T-helper 9 cell (primary cell): ENCODE measurements at places on chromosomes 1 and 21.

- DNase-seq = no peak
Observed at GRCh38 chr21:27475363-27475955, 508.6 kb upstream of the ADAMTS5 start.

GRCh38 chr1:218931324-218931723 lies 242.4 kb upstream of the LYPLAL1 start:
- DNase-seq = no peak

- DNase-seq = no peak
Observed at GRCh38 chr1:2132222-2133038, 62.1 kb downstream of the FAAP20 start.

GRCh38 chr1:203038217-203038741 lies 12.0 kb downstream of the PPFIA4 start:
- DNase-seq = no peak

DNA sequence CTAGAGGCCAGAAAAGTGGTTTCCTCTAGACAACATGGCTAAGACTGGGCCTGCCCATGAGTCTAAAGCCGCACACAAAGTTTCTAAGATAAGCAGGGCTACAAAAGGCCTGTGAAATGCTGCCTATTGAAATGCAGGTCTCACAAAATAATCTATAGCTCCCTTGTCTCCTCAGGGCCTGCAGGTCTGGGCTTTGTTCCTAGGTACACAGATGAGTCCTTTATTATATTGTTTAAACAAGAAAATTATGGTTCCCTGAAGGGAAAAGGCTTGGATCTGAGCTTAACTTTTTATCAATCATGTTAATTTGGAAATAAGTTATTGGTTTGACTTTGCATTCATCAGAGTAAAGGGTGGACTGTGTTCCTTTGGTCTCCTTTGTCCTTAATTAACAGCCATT lies 413.4 kb upstream of the BEND5 start:
- DNase-seq = no peak

DNA sequence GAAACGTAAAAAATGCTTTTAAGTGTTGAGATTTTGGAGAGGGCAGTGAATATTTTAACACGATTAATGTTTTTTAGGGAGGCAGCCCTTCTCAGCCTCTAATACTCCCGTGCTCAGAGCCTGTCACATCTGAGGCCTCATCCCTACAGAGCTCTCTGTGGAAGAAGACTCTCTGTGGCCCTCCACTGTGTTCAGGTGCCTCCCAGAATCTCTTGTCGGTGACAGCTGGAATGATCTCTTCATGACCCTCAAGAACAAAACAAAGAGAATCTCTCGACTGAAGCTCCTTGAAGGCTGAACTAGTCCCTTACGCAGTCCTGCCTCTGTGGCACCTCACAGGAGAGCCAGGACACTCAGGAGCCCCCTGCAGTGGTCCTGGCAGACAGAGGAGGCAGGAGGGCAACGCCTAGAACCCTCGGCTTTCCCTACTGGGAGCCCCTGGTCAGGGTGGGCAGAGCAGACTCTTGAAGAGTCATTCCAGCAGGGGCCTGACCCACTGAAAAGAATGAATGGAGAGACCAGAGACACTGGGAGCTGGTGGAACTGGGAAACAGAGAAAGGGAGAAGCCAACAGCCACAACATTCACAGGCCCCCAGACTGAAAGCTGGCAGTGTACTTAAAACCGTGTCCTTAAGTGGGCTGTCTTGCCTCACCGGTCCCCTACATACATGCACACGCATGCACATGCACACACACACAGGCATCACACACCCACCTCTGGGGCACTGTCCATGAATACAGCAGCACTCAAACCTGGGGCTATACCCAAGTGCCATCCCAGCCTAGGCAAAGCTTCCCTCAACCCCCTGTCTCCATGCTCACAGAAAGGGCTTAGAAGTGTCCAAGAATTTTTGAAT lies 67.5 kb upstream of the ANGPTL1 start:
- DNase-seq = no peak

GRCh38 chr1:172411791-172412338 lies 8.6 kb upstream of the C1orf105 start:
- no peak for DNase-seq

- DNase-seq = no peak
Observed at GRCh38 chr1:181080556-181080955, 7.9 kb upstream of the IER5 start.

DNA sequence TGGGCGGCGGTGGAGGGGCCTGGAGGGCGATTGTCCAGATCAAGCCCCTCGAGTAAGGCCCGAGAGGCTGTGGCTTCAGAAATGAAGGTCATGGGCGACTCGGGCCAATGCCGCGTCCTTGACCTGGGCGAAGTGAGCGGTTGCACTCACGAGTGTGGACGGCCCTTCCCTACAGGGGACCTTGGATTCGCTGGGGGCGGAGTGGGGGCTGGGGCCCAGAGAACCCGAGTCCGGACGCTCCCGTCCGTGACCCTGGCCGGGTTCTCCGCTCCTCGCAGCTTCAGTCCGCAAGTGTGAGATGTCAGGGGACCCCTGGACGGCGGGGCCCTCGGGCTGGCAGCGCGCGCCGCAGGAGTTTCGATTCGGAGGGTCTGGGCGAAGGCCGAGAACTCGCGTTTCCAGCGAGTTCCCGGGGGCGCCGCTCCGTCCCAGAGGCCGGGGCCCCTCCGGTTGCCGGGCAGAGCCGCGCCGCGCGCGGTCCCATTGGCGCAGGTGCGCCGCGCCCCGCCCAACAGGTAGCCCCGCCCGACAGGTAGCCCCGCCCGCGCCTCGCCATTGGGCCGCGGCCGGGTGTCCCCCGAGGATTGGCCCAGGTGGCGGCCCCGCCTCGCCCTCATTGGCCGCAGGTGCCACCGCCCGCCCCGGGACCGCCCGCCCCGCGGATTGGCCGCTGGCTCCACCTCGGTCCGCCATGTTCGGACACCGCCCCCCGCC lies at the start of gene PRKCZ:
Gene PRKCZ, plus strand, starts transcription at position 694 of the 714 bp plus-strand sequence. CDS start 220 bp downstream, outside the sequence.
- DNase-seq = peak; percentile 92

GRCh38 chr1:235892202-235892601 lies 25.5 kb upstream of the LYST start:
- no peak for DNase-seq

GRCh38 chr1:161081519-161081918 lies 7.8 kb downstream of the NECTIN4 start:
- no peak for DNase-seq

GRCh38 chr1:93255222-93256079 lies 74.9 kb downstream of the CCDC18 start:
- DNase-seq = no peak

GRCh38 chr1:61300899-61301298 lies 218.5 kb downstream of the NFIA start:
- no peak for DNase-seq

GRCh38 chr1:206702803-206703202 lies 18.1 kb downstream of the MAPKAPK2 start:
- no peak for DNase-seq

DNA sequence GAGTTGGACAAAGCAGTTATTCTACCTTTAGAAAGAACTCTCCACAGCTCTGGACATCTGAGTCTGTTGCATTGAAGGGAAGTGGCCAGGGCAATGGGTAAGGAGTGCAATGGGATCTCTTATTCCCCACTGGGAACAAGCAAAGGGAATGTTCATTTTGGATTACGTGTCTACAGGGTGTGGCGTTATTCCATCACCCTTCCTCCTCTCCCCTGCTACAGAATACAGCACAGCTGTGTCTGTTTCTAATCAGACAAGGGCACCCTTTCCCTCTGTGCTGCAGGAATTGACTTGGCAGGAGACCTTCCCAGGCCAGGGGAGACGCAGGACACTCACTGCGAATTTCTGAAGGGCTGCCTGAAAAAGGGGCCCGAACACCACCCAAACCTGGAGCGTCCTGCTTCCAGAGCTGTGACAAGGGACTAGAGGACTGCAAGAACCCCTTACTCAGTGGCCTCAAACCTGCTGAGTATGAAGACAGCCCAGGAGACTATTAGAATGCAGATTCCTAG lies 163.6 kb upstream of the RAB4A start:
- DNase-seq = no peak

DNA sequence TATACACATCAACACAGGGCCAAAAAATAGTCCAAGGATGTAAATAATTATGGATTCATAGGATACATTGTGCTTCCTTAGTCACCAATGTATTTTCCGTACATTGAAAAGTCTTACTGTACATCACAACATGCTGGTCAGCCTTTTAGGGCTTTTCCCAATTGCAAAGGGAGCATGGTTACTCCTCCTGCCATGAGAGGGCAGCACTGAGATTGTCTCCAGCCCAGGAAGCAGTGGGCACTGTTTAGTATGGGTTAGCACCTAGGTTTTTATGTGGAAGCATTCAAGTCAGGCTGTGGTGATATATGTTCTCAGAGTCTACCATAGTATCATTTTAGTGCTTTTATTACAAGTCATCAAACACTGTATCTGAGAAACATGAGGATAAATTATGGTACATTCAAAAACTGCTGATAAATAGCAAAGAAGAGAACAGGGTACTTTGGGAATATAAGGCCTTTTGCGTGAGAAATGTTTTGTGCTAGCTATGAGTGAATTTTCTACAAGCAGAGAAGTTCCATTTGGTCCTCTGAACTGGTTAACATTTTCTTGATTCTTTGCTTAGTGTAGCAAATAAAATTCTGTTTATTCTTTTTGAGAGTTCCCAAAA lies 34.0 kb downstream of the ST6GALNAC5 start:
- no peak for DNase-seq

DNA sequence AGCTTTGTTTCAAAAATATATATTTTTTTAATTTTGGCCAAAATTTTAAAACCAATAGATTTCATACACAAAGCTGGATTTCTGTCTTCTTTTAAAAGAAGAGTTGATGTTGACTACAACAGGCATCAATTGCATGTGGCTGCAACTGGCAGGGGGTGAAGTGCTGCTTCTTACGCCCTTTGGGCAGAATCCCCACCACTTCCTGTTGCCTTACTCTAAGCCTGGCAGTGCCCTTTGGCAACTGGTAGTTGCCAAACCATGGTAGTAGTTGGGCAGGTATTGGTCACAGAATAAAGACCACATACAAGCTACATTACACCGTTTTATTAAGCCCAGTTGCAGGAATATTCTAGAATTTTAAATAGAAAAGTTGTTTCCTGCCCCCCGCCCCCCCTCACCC lies 17.0 kb downstream of the LAMC2 start:
- no peak for DNase-seq

- DNase-seq = no peak
Observed at GRCh38 chr1:23083714-23084480, 64.6 kb downstream of the KDM1A start.

DNA sequence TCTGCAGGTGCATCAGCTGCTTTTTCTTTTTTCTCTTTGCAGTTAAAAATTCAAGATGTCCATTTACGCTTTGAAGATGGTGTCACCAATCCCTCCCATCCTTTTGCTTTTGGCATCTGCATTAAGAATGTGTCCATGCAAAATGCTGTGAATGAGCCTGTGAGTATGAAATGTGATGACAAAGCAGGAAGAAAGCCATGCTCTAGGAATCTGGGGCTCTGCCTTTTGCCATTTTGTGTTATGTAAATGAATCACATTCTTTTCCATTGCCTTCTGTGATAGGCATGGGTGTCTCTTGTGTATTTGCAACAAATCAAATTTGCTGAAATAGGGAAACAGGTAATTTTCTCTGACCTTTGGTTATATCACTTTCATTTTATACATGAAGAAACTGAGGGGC lies 19.4 kb downstream of the VPS13D start:
- DNase-seq = no peak
